ENCODE measurements at places on chromosomes 2 and 18. TPM values are rescaled to one million over a fixed set of nuclear protein-coding genes. Genes with fewer than 3 reads are reported as not detected.

GRCh38 chr2:226644399-226644865, 155.2 kb downstream of the IRS1 start:
- H3K4me1 ChIP-seq, result peaks cover under 1% of the 10 kb centered on the region
- no peak for DNase-seq
- no peak overlapping the region for H3K4me3 ChIP-seq
- no peaks in the 10 kb centered on the region for H3K27me3 ChIP-seq

- H3K4me3 ChIP-seq, result no peak overlapping the region
- no peaks in the 10 kb centered on the region for H3K4me1 ChIP-seq
- H3K36me3 ChIP-seq, result no peaks in the 10 kb centered on the region
- H3K27ac ChIP-seq, result no peak overlapping the region
- no peak for DNase-seq
Observed at GRCh38 chr2:162298669-162299335, 19.7 kb downstream of the IFIH1 start.

DNA sequence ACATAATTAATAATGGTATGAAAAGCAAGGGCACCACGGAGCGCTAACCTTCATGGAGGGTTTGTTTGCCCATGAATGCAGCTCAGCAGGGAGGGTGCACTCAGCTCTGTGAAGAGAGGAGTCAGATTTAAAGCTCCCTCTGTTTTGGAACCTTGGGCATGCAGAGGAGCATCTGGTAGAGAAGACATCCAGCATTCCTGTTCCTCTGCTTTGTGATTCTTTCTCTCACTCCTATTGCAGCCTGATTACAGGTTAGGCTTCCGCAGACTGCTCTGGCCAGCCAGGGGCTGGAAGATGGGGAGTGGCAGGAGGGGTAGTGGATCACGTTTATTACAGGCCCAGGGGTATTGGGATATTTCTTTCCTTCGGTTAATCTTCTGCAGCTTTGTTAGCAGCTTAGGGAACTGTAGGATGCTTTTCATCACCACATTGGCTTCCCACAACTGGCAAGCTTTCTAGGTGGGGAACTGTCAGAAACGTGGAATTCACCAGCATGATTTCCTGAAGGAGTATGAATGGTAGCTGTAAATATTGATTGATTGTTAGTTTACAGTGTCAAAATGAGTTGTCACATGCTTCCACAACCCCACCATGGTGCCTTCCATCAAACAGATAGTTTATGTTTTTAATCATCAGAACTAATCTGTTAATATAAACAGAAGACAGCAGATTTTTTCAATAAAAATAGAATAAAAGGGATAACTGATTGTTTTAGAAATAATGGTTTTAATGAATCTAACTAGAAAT, 201.1 kb downstream of the VAPA start:
- no peak overlapping the region for H3K4me3 ChIP-seq
- no peaks in the 10 kb centered on the region for H3K27me3 ChIP-seq
- H3K4me1 ChIP-seq, result no peaks in the 10 kb centered on the region
- no peak for DNase-seq
- H3K27ac ChIP-seq, result no peak overlapping the region

GRCh38 chr2:139439100-139439499, 658.9 kb upstream of the NXPH2 start:
- H3K36me3 ChIP-seq, result no peaks in the 10 kb centered on the region
- no peak overlapping the region for H3K4me3 ChIP-seq
- no peaks in the 10 kb centered on the region for H3K4me1 ChIP-seq
- no peaks in the 10 kb centered on the region for H3K27me3 ChIP-seq
- H3K27ac ChIP-seq, result no peak overlapping the region

GRCh38 chr2:32745191-32745590, 117.3 kb downstream of the TTC27 start:
- no peak for DNase-seq
- H3K4me3 ChIP-seq, result no peak overlapping the region
- peaks cover 6% of the 10 kb centered on the region for H3K36me3 ChIP-seq
- H3K27me3 ChIP-seq, result no peaks in the 10 kb centered on the region
- H3K27ac ChIP-seq, result no peak overlapping the region

DNA sequence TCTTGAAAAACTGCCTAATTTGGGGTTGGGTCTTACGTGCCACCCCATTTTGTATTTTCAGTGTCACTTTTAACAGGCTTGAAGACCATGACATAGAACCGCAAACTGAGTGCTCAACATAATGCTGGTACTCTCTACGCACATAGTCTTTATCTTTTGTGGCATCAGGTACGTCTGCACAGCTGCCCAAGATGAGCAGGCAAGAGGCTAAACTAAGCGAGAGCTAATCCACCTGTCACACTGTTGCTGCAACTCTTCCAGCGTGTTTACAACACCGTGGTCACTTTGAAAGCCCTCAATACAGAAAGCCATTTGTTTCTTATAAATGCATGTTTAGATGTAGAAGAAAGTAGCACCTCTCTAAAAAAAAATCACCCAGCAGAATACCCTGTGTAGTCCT, 270.0 kb upstream of the TCF4 start:
- H3K36me3 ChIP-seq, result no peaks in the 10 kb centered on the region
- H3K4me3 ChIP-seq, result peak overlapping the region; percentile 50

GRCh38 chr2:8346706-8347430, 335.0 kb upstream of the ID2 start:
- peaks cover 9% of the 10 kb centered on the region for H3K27me3 ChIP-seq
- no peak overlapping the region for H3K4me3 ChIP-seq
- H3K4me1 ChIP-seq, result no peaks in the 10 kb centered on the region
- no peak overlapping the region for H3K27ac ChIP-seq
- DNase-seq, result no peak

DNA sequence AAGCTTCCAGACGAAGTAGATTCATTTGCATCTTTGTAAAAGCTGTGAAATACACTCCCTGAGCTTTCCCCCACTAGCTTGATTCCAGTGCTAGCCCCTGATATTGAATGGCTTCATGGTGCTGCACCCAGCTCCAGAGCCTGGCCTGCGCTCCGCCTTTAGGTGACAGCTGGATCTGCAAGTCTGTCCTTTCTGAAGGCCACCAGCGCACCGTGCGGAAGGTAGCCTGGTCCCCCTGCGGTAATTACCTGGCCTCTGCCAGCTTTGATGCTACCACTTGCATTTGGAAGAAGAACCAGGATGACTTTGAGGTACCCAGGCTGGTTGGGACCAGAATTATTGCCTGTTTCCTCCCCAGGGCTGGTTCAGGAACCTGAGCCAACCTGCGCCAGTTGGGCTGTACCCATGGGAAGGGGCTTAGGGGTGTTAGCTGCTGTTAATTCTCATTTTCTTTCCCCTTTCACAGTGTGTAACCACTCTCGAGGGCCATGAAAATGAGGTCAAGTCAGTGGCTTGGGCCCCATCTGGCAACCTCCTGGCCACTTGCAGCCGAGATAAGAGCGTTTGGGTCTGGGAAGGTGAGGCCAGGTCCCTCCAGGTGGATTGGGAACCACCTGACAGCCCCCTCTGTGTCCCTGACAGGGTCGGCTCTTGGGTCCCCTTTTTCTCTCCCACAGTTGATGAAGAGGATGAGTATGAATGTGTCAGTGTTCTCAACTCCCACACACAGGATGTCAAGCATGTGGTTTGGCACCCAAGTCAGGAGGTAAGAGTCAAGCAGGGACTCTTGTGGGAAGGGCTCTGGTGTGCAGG, 1.3 kb downstream of the CIAO1 start:
- H3K27ac ChIP-seq, result no peak overlapping the region
- no peak overlapping the region for H3K4me3 ChIP-seq
- H3K36me3 ChIP-seq, result peaks cover 29% of the 10 kb centered on the region
- no peaks in the 10 kb centered on the region for H3K27me3 ChIP-seq
- 0 out of 2 replicates have a peak, but pooled peaks cover 4% of the 10 kb centered on the region for H3K4me1 ChIP-seq

GRCh38 chr2:74297391-74297790, 45.8 kb downstream of the SLC4A5 start:
- no peak for DNase-seq
- H3K4me3 ChIP-seq, result no peak overlapping the region
- H3K4me1 ChIP-seq, result no peaks in the 10 kb centered on the region
- H3K27ac ChIP-seq, result no peak overlapping the region
- H3K36me3 ChIP-seq, result no peaks in the 10 kb centered on the region

- H3K27ac ChIP-seq, result no peak overlapping the region
- DNase-seq, result peak; percentile 1
- no peaks in the 10 kb centered on the region for H3K36me3 ChIP-seq
- H3K4me3 ChIP-seq, result no peak overlapping the region
- H3K4me1 ChIP-seq, result peaks cover 9% of the 10 kb centered on the region
- H3K27me3 ChIP-seq, result no peaks in the 10 kb centered on the region
Observed at GRCh38 chr18:46591783-46592391, 65.1 kb downstream of the LOXHD1 start.

- no peak overlapping the region for H3K4me3 ChIP-seq
- H3K4me1 ChIP-seq, result no peaks in the 10 kb centered on the region
- no peaks in the 10 kb centered on the region for H3K36me3 ChIP-seq
- no peak overlapping the region for H3K27ac ChIP-seq
- H3K27me3 ChIP-seq, result no peaks in the 10 kb centered on the region
Observed at GRCh38 chr18:11944252-11944651, 36.1 kb upstream of the MPPE1 start.

- peak; percentile 82 for DNase-seq
- H3K27ac ChIP-seq, result no peak overlapping the region
- H3K27me3 ChIP-seq, result no peaks in the 10 kb centered on the region
- H3K4me1 ChIP-seq, result peaks cover 12% of the 10 kb centered on the region
Observed at GRCh38 chr2:86301711-86302202, 35.7 kb downstream of the REEP1 start.

OXER1 gene
- total RNA-seq, result 1.8 TPM
